CD4-positive, alpha-beta T cell treated with Interleukin-4 for 1 hour (primary cell): ENCODE measurements at places on chromosomes 4 and X.

GRCh38 chrX:100677611-100678181 is 33.7 kb downstream of the SRPX2 start:
- DNase-seq, result no peak

DNA sequence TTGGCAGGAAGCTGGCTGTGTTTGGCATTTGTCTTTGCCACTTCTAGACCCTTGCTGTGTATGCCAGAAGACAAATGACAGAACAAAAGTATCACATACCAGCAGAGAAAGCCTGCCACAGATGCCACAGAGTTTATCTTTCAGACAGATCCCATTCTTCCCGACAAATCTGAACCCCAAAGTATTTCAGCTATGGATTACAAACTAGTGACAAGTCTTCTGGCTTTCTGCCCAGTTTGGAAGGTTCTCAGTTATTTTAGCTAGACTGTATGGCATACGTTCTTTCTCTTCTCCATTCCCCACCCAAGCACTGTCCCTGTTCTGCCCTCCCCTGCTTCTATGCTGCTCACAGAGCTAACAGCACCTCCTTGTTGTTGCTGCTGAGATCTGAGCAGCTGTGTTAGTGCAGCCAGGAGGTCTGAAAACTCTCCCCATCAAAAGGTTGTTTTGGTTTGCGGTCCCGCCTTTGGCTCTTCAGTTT is 236.7 kb downstream of the FRAS1 start:
- no peak for DNase-seq

DNA sequence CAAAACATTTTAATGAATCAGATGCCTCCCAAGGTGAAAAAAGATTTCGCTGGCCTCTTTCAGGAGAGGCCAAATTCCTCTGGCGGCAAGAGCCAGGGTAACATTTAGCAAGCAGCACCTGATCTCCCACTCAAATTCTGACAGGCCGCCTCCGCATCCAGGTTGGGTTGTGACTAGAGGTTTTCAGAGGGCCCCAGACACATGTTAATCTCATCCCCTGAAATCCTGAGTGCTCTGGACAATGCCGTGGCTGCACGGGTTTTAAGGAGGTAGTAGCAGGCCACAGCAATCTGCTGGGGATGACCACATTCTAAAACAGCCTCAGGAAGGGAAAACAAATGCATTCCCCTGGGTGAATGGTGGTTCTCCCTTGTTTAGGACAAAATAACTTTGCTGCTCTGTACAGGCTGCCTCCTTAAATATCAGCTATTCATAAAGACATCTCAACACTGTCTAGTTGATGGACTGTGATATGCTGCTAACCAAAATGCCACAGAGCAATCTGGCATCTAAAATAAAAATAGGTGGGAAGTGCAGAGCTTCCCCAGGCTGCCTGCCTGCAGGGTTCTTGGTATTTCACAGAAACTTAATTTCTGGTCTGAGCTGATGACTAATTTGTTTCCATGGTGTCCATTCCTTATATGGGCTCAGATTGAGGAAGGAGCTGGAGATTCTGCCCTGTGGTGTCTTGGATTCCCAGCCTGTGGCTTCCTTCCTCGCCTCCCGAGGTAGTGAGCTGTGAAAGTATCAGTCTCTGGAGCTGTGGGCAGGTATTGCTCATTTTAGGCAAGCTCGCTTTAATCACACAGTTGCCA is 202.0 kb downstream of the DCLK2 start:
- DNase-seq, result no peak

- no peak for DNase-seq
Measured at GRCh38 chrX:133543654-133544053, 128.4 kb upstream of the GPC4 start.

DNA sequence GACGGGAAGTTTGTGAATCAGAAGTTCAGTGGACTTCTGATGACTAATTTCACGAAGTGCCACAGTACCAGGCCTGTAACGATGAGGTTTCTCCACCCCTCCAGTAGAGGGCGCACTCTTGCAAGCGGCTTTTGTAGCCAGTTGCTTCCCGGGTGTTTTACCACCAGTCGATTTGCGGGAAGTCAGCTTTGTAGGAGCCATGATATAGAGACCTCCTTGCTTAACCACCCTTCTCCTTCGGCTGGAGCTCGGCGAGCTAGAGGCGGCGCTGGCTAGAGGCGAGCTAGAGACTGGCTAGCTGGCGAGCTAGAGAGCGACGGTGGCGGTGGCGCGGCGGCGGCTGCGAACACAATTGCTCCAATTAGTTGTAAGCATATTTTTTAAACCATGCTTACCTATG is 72.0 kb downstream of the IL1RAPL1 start:
- no peak for DNase-seq
